ENCODE measurements at places on chromosomes 6 and 20.

GRCh38 chr6:117951783-117952182 is 44.7 kb downstream of the SLC35F1 start:
- DNase-seq = no peak

DNA sequence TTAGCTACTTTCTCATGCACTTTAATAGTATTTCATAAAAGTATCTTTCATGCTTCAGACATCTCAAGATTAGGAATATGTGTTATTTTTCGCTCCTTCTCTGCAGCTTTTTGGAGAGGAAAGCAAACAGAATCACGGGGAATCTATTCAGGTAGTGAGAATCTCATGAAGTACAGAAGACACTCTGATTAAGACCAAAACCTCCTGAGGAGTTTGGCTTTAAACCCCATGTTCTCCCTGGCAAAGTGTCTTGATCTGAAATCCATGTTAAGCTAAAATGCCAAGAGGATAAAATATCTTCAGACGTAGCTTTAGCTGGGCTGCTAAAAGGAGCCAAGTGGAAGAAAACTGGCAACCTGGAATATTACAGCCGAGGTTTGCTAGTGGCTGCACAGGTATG is 149.3 kb downstream of the LRRC1 start:
- no peak for DNase-seq

- no peak for DNase-seq
Measured at GRCh38 chr6:13455552-13455966, 31.8 kb downstream of the GFOD1 start.

DNA sequence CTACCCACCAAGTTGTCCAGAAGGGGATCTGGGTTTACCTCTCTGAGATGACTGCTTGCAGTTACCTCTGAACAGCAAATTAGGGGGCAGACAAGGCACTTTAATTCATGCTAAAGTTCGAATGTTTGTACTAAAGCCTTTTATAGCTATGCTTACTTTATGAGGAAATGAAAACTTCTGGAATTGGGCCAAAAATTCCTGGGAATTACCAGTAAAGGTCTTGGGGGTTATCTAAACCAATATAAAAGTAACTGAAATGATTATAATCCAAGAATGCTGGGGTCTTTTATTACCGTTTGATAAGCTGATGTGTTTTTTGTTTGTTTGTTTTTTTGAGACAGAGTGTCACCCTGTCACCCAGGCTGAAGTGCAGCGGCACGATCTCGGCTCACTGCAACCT is 7.9 kb upstream of the LZTS3 start:
- DNase-seq = no peak

Data from SW 1271 (cell line).